ENCODE measurements at places on chromosomes 7 and 10.

DNA sequence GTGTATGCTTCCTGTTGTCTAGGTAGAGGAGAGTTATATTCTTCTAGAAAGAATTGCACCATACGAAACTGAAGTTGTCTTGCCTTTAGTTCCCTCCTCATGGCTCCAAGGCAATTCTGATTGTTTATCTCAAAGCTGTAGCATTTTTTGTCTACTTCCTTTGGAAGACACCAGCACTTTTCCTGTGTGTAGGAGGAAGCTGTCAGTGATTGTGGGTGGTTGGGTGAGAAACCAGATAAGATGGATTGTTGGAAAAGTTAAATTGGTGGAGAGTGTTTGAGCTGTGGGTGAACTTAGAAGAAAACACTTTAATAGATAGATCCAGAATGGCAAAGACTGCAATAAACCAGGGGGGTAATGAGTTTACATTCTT lies 12.1 kb upstream of the CSTF2T start:
- no peak for DNase-seq

DNA sequence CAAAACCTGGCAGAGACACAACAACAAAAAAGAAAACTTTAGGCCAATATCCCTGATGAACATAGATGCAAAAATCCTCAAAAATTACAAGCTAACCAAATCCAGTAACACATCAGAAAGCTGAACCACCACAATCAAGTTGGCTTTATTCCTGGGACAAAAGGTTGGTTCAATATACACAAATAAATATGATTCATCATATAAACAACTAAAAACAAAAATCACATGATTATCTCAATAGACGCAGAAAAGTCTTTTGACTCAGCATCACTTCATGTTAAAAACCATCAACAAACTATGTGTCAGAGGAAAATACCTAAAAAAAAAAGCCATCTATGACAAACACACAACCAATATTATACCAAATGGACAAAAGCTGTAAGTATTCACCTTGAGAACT lies 283.5 kb downstream of the THSD7A start:
- DNase-seq, result no peak

- DNase-seq, result peak; percentile 26
Measured at GRCh38 chr10:27241010-27241651, 534 bp upstream of the ACBD5 start.

- no peak for DNase-seq
Measured at GRCh38 chr7:138871065-138871813, 73.2 kb upstream of the ATP6V0A4 start.

DNA sequence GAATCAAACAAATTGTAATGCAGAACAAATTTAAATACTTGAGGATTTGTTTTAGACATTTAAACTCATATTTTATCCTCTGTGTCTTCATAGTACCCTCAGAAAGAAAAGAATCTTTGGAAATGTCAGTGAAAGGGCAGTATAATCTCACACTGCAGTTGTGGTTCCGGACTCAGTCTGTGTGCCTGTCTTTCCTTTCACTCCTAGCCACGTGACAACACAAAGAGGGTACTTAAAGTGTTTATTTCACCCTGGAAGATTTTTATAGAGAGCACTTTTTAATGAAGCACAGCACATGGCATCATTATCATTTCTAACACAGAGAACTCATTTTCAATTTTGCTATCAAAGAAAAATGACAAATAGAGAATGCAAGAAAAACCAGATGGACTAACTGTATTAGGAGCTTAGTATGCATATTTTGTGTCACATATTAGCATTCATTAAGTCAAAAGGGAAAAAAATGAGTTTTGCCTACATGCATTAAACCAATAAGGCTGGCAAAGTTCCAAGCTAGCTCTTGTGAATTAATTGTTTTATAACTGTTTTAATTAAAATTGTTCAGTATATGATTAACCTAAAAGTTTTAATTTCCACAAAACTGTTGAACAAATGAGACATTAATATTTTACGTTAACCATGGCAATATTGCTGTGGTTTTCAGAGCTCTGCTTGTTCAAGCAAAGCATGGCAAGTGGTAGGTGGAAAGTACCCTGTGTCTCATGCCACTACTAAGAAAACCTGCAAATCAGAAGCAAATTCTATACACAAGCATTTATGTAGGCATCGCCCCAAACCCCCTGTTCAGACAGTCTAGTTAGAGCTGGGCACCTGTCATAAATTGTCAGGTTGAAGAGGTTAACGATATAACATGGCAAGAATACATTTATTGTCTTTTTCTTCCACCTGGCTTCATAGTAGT lies 65.9 kb downstream of the AUTS2 start:
- no peak for DNase-seq

DNA sequence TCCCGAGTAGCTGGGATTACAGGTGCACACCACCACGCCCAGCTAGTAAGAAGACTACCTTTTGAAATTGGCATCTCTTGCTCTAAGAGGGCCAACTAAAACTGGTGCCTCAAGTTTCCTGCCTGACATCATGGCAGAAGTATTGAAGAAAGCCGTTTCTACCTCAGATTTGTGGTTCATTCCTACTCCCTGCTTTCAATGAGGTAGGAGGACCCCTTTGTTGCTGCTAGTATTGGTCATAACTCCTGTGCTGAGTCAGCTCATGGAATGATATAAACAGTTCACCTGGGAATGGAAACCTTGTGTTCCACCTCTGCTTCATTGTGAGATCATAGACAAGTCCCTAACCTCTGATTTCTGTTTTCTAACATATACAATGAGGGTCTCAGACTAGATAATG lies 82.8 kb downstream of the CDK6 start:
- DNase-seq, result no peak

DNA sequence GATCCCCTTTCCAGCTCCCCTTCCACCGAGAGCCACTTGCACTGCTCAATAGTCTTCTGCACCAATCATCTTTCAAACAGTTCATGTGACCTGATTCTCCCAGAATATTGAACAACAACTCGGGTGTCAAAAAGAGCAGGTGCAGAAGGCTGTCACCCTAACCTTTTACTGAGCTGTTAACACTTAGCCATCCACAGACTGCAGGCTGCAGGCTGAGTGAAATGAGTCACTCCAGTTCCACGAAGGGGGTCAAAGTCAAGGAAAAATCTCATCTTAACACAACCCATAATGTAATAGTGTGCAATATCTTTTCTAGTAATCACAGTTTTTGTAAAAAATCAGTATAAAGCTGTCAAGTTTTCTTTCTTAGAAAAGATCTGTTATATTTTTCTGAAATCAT lies 63.1 kb downstream of the MTPAP start:
- DNase-seq, result no peak

DNA sequence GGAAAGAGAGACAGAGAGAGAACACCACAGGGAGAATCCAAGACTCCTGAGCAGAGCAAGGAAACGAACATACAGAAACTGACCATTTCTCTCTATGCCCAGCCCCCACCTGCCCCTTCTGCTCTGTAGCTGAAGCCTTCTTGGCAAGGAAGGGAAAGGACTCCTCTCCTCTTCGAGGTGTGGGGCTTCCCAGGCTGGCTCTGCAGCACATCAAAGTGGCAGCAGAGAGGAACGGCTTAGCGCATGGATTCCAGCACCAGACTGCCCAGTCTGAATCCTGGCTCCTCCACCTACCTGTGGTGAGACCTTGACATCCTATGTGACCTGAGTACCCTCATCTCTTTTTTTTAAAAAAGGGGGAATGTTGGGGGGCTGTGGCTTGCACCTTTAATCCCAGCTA lies 69.4 kb downstream of the SH3PXD2A start:
- no peak for DNase-seq

- no peak for DNase-seq
Measured at GRCh38 chr7:128389618-128390329, 20.0 kb downstream of the IMPDH1 start.

DNA sequence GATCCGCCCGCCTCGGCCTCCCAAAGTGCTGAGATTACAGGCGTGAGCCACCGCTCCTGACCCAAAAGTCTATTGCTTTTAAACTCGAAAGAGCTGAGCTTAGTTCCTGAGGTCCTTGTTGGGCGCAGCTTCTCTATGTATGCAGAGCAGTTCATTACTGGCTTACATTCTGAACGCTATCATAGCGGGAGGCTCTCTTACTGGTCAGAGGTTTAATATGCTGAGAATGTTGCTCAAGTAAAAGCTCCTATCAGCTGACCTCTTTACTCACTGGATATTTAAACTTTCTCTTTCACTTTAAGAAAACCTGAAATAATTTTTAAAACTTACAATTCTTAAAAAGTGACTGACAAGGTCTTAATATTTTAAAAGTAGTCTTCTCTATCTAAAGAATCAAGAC lies 160.8 kb upstream of the WNT16 start:
- no peak for DNase-seq

- no peak for DNase-seq
Measured at GRCh38 chr7:133077394-133077793, 4.5 kb downstream of the CHCHD3 start.

DNA sequence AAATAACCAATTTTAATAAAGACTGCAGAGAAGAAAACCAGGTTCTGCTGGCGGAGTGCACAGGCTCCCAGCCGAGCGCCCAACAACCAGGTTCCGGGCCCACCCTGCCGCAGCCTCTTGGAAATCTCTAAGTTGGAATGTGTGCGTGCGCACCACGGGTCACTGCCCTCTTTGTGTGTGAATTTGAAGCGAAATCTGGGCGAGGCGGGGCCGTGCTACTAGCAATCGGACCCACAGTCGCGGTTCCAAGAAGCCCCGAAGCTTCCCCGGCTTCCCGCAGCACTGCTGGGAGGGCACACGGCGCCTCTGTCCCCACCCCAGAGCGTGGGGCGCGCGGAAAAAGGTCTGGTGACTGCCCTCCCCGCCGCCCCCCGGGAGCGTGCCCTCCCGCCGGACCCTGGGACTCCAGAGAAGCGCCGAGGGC lies 666 bp upstream of the MAP3K8 start:
- DNase-seq, result peak; percentile 62

DNA sequence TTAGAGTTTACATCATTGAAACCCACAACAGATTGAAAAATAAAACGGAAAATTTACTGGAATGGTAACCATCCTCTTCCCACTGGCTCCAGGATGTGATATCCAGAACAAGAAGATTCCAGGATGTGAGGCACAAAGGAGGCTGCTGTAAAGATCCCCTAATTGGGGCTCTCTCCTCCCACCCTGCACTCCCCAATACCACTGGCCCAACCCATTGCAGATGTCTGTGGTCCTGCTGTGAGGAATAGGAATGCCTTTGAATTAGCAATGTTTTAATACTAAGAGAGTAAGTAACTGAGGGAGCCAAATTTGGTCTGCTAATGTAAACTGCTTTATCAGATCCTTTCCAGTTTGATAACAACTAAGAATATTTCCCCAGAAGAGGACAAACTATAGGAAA lies 225.9 kb upstream of the INHBA start:
- DNase-seq, result no peak

- no peak for DNase-seq
Measured at GRCh38 chr10:5155951-5156350, 29.0 kb downstream of the AKR1C8 start.

DNA sequence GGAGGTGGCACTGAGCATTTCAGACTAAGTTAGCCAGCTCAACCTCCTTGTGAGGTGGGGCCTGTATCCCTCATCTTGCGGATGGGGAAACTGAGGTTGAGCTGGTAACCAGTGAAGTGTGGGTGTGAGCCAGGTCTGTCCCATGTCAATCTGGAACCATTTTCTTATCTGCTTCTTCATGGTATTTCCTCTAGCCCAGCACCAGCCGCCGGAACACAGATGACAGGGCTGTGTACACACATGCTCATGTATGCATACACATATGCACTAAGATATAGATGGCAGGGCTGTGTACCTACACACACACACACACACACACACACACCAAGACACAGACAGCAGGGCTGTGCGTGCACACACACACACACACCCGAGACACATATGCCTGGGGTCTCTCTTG lies 18.5 kb downstream of the RAMP3 start:
- DNase-seq, result no peak

DNA sequence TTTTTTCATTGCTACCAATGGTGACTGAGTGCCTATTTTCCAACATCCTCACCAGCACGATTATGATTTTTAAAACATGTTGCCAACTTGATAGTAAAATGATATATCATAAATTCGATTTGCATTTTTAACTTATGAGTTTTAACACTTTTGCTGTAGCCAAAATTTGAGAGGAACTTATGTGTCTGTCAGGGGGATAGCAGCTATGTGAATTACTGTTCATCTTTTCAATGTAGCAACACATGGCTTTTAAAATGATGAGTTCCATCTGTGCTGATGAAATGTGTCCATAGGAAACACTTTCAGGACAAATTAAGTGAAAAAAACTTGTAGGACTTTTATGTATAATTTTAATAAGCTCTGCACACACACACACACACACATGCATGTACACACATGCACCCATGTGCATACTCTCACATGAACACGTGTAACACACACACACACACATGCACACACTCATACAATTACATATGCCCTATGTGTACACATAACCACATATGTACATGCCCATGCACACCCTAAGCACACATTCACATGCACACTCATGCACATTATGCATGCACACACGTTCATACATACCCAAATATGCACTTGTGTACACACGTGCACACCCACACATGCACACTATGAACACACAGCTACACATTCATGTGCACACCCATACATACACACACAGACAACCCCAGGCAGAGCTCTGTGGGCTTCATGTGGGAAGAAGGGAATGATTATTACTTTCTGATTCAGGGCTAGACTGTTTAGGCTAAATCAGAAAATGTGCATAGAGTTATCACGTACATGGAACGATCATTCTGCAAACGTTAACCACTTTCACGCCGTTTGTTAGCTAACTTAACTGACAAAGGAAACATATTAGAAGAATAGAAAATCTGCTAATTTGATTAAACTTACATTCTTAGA lies 68.9 kb downstream of the C10orf143 start:
- no peak for DNase-seq

GRCh38 chr7:127245002-127245401 lies 7.7 kb downstream of the GRM8 start:
- DNase-seq, result no peak

DNA sequence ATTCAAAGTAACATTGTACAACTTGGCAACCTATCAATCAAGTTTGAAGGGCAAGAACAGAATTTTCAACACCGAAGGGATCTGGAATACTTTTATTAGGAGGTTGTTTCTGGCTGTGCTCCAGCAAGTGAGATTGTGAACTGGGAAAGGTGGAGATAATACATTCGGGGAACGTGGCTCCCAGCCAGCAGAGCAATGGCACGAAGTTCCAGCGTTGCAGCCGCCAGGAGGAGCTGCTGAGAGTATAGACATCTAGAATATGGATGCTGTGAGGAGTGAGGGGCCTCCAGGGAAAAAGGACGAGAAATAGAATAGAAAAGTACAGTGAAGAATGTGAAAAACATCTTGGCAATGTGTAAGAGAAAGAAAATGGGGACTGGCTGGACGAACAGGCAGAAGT lies 69.5 kb downstream of the TCERG1L start:
- DNase-seq, result no peak

DNA sequence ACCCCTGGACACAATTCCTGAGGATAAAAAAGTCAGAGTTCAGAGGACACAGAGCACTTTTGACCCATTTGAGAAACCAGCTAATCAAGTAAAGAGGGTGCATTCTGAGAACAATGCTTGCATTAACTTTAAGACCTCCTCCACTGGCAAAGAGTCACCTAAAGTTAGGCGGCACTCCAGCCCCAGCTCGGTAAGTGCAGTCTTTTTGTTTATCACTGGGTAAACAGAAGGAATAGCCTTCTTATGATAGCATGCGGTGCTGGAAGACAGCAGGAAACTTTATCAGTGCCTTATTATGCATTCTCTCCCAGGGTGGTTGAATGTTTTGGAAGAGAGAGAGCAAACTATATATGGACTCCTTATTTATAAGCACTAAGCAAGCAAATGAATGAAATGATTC lies 130.5 kb downstream of the CDK14 start:
- no peak for DNase-seq

GRCh38 chr7:44184206-44184872 lies 4.9 kb downstream of the GCK start:
- DNase-seq, result no peak

- no peak for DNase-seq
Measured at GRCh38 chr10:126738001-126738400, 67.5 kb upstream of the C10orf90 start.

Measured in inflammatory macrophage treated with lipopolysaccharide for 1 hour (primary cell).